ENCODE measurements at places on chromosomes 6 and 20. TPM values are rescaled to one million over a fixed set of nuclear protein-coding genes. Genes with fewer than 3 reads are reported as not detected.

Gene C6orf58
- not detected for total RNA-seq

Gene ACTL10
- total RNA-seq: 0.55 TPM

Gene CNR1
- not detected for total RNA-seq

Gene SLPI
- total RNA-seq: not detected

Gene RSPH9
- not detected for total RNA-seq

Gene PNLDC1
- total RNA-seq: 0.14 TPM
